ENCODE measurements at places on chromosomes 6 and 20. TPM values are rescaled to one million over a fixed set of nuclear protein-coding genes. Genes with fewer than 3 reads are reported as not detected.

DNA sequence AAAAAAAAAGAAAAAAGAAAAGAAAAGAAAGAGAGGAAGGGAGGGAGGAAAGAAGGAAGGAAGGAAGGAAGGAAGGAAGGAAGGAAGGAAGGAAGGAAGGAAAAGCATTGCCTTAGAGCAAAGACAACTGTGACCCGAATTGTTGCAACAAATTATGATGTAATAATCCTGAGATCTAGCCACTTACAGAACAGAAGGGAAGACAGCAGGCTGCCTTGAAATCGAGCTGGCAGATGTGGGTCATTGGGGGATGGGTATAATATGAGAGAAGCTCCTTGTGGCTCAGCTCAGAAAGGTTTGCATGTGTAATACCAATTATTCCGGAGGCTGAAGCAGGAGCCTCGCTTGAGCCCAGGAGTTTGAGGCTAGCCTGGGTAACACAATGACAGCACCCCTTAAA lies 208.1 kb upstream of the PROKR2 start:
- no peak for DNase-seq

DNA sequence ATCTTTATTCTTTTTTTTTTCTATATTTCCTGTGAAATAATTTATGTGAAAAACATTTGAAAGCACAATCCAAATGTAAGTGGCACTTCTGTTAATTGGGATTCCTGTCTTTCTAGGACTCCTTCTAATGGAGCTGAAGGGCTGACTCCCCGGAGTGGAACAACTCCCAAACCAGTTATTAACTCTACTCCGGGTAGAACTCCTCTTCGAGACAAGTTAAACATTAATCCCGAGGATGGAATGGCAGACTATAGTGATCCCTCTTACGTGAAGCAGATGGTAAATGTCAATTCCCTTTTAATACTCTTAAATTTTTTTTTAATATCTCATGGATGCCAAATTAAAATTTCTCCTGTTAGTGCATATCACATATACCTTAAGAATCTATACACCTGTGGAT lies 35.0 kb downstream of the CDC5L start:
- no peak for DNase-seq

DNA sequence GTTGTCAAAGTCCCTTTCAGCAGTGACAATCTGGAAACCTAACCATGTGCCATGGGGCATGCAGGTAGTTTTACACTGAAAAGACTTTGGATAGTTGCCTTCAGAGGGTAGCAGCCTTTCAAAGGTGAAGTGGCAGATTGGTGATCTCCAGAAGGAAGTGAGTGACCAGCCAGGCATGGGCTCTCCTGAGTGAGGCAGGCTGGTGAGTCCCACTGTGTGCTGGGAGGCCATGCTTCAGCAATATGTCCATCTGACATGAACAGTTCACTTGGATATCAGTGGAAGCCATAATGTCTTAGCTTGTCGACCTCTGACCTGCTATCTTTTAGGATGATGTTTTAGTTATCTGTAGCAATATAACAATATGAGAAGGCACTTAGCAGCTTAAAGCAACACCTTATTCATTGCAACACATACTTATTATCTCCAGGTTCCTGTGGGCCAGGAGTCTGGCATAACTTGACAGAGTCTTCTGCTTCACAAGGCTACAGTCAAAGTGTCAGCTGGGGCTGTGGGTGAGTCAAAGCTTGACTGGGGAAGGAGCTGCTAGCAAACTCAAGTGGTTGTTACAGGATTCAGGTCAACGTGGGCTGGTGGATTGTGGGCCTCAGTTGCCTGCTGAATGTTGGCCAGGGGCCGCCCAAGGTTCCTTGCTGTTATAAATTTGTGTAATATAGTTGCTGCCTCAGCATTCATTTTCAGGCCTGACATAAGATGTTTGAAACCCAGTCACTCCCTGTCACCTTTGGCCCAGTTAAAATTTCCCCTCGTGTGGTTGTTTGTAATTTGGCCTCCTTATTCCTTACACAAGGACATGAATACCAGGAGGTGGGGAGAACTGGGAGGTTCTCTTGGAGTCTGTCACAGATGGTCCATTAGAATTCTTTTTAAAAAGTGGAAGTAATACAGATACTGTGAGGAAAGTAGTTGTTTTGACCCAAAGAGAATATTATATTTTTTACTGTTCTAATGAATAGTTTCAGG lies 100.2 kb downstream of the UST start:
- no peak for DNase-seq

- DNase-seq: no peak
Measured at GRCh38 chr6:169345146-169345545, 91.5 kb upstream of the THBS2 start.

- no peak for DNase-seq
Measured at GRCh38 chr6:43396408-43397149, 27.1 kb upstream of the ZNF318 start.

GRCh38 chr6:62775427-62776022 lies 435.7 kb upstream of the FKBP1C start:
- peak; percentile 1 for DNase-seq

DNA sequence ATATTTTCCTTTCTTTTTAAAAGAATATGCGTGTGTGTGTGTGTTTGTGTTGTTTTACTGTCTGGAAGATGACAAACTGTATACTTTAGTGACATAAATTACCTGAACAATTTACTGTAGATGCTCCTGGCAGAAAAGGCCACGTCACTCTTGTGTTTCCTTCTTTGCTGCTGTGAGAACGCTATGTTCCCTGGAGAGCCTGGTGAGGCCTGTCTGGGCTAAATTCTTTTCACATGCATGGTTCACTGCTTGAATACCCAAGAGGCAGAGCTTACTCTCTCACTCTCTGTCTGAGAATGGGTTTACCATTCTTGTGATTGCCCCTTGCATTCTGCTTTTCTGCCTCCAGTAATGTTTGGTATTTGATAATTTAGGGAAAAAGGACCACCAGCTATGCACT lies 64.3 kb downstream of the EDN1 start:
- no peak for DNase-seq

DNA sequence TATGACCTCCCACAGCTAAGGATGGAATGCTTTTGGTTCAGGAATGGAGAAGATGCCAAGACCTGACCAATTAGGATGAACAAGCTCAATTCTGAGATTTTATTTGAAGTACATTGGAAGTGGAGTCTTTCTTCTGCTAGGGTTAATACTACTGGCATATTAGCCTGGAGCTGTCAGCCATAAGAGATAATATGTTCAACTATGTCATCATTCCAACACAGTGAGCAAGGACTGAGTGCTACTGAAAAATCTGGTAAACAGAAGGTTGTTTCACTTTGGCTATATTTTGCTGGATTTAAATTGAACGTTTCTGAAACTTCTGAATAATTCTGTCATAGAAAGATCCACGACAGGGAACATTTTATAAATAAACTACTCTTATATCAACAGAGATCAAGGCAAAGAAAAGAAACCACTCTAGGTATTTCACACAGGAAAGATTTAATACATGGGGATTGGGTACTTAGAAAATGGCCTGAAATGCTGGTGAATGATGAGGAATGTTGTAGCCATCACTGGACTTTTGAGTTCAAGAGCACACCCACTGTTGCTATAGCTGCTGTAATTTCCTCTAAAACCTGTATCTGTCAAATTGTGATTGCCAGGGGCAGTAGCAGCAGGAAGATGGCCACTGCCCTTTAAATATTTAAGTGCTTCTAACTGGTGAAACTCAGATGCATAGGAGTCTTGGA lies 200.5 kb downstream of the PLCB4 start:
- no peak for DNase-seq

DNA sequence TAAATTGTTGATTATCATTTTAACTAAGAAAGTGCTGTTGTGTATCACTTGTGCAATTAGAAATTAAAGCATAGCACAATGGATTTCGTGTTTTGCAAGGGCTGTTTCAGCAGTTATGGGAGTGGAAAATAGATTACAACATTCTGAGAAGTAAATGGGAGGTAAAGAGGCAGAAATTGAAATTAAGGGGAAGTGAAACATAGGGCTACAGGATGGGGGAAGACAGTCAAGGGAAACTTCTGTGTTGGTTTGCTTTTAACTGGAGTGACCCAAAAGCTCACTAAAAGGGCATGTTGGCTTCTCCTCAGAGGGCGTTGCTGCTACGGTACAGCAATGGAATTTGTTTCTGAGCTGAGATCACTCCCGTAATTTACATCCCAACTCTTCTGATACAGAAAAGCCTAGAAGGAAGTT lies 147.5 kb downstream of the BCAS1 start:
- no peak for DNase-seq

Gene NRN1
- total RNA-seq: 8.7 TPM

Gene FAM83C
- total RNA-seq: 0.24 TPM

Gene RALGAPB
- total RNA-seq: 20.0 TPM

Gene NR2E1
- 0.05 TPM for total RNA-seq

Gene SLC35D3
- total RNA-seq: not detected

Gene SPAG4
- 7.1 TPM for total RNA-seq

Data from A172 (cell line).